NCI-H1092 (cell line): ENCODE measurements at places on chromosomes 6 and 20.

DNA sequence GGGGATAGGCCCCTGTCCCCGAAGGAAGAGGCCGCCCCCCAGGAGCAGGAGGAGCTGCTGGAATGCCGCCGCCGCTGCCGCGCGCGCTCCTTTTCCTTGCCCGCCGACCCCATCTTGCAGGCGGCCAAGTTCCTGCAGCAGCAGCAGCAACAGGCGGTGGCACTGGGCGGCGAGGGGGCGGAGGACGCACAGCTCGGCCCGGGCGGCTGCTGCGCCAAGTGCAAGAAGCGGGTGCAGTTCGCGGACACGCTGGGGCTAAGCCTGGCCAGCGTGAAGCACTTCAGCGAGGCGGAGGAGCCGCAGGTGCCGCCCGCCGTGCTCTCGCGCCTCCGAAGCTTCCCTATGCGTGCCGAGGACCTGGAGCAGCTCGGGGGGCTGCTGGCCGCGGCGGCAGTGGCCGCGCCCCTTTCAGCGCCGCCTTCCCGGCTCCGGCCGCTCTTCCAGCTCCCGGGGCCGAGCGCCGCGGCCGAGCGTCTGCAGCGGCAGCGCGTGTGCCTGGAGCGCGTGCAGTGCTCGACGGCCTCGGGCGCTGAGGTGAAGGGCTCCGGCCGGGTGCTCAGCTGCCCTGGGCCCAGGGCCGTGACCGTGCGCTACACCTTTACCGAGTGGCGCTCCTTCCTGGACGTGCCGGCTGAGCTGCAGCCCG is 630 bp downstream of the PPP1R3G start:
- no peak for DNase-seq

- no peak for DNase-seq
Measured at GRCh38 chr6:108627692-108628550, 67.2 kb downstream of the FOXO3 start.

DNA sequence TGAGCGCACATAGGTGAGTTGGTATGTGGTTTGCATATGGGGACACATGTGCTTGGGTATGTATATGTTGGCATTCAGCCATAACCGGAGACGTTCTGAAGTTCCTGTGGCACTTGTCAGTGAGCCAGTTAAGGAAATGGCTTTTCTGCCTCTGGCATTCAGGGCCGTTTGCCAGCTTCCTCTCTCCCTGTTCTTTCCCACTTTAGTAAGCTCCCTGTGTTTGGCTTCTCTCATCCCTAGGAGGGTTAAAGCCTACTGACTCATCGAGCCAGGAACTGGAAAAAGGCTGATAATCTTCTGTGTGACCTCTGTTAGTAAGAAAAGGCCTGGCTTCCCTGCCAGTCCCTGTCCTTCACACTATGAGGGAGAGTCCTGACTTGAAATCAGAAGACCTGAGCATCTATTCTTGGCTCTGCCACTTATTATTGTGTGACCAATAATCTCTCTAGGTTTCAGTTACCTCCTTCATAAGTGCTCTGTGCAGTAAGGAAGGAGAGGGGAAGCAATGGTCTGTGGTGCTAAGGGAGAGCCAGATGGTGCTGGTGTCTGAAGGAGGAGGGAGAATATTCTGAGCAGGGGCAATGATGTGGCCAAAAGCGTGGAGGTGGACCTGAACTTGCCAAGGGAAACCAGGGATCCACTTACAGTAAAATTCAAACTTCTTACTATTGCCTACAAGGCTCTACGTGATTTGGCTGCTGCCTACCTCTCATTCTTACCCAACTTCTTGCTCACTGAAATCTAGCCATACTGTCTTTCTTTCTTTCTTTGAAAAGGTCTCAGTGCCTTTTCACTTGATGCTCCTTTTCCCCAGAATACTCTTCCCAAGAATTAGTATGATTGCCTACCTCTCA is 31.4 kb downstream of the ACSS2 start:
- no peak for DNase-seq

- DNase-seq = no peak
Measured at GRCh38 chr6:121523628-121524027, 88.2 kb downstream of the GJA1 start.

DNA sequence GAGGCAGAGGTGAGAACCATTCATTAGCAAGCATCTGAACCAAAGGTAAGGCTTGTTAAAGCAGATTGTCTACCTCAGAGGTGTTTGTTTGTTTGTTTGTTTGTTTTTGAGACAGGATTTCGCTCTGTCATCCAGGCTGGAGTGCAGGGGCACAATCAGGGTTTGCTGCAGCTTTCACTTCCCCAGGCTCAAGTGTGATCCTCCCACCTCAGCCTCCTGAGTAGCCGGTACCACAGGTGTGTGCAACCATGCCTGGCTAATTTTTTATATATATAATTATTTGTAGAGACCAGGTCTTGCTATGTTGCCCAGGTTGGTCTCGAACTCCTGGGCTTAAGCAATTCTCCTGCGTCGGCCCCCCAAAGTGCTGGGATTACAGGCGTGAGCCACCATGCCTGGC is 17.2 kb downstream of the CYP39A1 start:
- no peak for DNase-seq
